ENCODE measurements at places on chromosomes 2 and 18.

GRCh38 chr2:160305081-160305750, 105.1 kb upstream of the ITGB6 start:
- no peak for DNase-seq

- DNase-seq, result no peak
Measured at GRCh38 chr2:236536727-236537398, 32.8 kb upstream of the ACKR3 start.

- no peak for DNase-seq
Measured at GRCh38 chr2:112630268-112630667, 15.5 kb upstream of the SLC20A1 start.

GRCh38 chr2:224360801-224361251, 41.1 kb downstream of the FAM124B start:
- DNase-seq, result no peak

GRCh38 chr2:96423828-96424227, 81.3 kb downstream of the NEURL3 start:
- no peak for DNase-seq

- DNase-seq, result no peak
Measured at GRCh38 chr2:150997702-150998440, 263.8 kb downstream of the RBM43 start.

DNA sequence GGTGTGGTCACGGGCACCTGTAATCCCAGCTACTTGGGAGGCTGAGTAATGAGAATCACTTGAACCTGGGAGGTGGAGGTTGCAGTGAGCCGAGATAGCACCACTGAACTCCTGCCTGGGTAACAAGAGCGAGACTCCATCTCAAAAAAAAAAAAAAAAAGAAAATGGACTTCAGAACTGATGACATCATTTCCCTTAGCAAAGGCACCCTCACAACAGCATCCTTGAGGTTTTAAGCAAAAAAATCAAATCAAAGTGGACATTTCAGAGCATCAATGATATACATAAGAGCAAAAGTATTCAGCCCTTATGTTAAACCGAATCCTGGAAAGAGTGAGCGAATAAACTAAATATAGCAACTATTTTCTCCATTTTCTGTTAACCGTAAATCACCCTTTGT, 45.3 kb downstream of the EPB41L3 start:
- DNase-seq, result no peak

DNA sequence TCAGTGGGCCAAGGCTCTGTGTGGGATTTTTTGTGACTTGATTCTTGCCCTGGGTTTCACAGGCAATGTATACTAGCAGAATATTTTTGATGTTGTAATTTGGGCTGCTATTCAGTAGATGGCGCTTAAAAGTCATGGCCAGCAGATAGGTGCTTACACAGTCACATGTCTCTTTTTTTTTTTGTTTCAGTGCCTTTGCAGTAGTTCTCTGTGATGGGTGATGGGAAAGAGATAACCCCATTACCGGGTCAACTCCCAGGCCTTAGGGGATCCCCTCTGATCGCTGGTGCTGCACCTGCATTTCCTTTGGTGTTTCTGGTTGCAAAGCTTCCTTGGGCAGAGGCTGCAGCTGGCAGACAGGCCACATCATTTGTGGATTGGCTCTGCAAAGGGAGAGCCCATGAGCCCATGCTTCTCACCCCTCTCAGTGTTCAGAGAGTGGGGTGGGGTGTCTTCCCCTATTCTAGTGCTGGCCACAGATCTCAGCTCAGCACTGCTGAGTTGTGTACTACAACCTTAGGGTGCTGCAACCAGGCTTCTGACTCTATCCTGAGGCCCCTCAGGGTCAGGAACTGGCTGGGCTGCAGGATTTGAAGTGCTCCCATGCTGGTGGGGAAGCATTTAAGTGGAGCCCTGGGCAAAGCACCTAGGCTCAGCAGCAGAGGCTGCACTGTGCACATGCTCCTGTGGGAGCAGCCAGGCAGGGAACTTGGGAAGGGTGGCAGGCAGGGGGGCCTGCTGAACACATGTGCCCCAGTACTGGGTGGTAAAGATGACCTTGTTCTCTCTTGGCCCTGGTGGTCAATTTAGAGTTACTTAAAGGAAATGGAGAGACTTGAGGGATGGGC, 219.8 kb upstream of the SPHKAP start:
- no peak for DNase-seq

DNA sequence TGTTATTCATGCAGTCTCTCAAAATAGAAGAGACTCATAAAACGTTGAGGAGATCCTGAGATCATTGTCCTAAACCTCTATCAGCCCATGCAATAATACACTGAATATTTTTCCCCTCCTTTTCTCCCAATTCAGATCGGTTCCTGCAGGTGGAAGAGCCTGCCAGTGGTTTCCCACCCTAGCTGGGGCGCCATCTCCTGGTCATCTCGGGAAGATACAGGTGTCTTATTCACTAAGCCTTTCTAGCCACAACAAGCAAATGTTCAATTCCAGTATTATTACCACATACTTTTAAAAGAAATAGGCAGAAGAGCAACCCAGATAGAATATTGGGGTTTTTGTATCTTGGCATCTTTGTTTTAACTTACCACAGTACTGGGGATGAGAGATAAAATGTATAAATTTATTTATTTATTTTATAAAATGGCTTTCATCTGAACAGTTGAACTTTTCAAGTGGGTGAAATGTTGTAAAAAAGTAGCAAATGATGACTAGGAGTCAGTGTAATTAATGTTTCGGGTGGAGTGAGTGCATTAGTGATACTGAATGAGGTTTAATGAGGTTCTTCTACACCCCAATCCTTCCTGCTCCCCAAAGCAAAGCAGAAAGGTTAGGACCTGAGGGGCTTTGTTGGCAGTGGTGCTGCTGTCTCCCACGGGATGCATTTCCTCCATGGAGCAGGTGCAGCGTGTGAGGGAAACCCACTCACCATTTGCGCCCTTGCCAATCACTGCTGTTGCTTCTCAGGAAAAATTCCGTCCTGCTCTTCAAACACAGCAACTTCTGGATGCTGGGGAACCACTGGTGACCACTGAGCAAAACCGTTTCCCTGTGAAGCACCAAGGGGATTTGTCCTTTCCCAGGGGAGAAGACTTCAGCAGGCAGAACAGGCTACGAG, 147.1 kb upstream of the FHL2 start:
- DNase-seq, result peak; percentile 72

- DNase-seq, result peak; percentile 27
Measured at GRCh38 chr2:8567469-8568260, 114.2 kb upstream of the ID2 start.

DNA sequence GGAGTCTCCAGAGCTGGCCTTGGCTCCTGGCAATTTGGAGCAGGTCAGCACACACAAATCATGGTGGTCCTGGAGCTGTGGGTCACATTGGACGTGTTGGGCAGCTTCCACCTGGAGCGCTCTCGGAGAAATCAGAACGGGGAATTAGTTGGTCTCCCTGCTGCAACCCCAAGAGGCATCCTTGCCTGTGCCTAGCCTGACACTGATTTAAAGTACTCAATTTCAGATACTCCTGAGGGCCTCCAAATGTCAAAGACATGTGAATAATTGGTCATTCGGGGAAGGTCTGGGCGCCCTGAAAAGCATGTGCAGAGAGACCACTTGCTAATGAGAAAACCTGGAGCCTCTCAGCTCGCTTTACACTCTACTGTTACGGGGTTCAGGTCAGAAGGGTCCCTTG, 145.5 kb upstream of the AGAP1 start:
- DNase-seq, result no peak

GRCh38 chr2:44275927-44276303, 635 bp downstream of the SLC3A1 start:
- no peak for DNase-seq

- no peak for DNase-seq
Measured at GRCh38 chr2:182072861-182073260, 87.2 kb downstream of the PPP1R1C start.

DNA sequence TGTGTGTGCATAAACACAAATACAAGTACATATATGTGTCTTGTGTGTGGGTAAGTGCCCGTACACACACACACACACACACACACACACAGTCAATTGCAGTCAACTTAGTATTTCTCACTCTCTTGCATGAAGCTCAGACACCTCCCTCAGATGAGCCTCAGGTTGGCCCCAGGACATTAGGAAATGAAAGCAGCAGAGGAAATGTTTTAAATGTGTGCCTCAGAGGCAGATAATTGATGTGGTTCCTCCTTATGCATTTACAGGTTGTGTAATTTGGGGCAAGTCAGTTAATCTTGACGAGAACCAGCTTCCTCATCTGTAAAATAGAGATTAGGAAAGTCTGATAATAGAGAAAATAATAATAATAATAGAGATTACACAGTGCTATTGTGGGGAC, 814.0 kb upstream of the ID2 start:
- DNase-seq, result no peak

DNA sequence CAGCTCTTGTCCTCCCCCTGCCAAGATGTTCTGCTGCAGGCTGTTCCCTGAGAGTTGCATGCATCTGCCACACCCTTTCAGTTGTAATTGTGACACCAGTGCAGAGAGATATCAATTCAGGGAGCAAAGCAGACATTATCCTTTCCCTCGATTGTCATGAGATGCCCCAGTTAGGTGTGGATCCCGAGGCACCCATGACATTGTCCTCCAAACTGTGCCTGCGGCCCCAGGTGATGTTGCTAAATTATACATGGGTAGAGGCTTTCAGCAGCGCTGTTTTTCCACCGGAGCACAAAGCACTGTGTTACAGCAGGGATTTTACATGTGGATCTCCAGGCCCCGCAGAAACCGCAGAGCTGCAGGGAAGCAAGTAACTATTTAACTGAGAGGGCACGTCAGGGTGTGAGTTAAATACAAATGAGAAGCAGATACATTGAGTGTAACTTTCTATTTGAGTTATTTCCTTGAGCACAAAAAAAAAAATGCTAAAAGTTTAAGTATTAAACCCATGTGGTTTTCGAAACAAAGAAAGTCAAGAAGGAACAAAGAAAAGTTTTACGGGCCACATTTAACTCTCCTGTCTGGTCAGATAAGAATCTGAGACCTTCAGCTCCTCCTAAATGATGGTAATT, 90.3 kb upstream of the BCL2L11 start:
- no peak for DNase-seq

- DNase-seq, result no peak
Measured at GRCh38 chr2:200411831-200412230, 98.0 kb downstream of the KCTD18 start.

DNA sequence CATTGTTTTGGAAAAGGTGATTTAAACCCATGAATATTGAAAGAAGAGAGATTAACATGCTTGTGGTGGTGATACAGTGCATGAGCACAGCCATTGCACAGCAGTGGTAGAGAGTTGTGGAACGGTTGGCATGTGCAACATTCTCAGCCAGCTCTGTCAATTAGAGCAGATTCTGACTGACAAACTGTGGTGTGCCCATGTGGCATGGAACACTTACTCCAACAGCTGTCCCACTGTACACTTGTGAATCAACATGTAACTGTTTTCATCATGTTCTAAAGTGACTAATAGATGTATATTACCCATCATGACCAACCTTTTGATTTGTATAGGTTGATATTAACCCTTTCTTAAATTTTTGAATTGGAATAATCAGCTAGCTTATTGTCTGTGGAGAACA, 55.6 kb downstream of the PKP4 start:
- DNase-seq, result no peak

GRCh38 chr2:18500333-18500732, 60.1 kb downstream of the RDH14 start:
- DNase-seq, result no peak

DNA sequence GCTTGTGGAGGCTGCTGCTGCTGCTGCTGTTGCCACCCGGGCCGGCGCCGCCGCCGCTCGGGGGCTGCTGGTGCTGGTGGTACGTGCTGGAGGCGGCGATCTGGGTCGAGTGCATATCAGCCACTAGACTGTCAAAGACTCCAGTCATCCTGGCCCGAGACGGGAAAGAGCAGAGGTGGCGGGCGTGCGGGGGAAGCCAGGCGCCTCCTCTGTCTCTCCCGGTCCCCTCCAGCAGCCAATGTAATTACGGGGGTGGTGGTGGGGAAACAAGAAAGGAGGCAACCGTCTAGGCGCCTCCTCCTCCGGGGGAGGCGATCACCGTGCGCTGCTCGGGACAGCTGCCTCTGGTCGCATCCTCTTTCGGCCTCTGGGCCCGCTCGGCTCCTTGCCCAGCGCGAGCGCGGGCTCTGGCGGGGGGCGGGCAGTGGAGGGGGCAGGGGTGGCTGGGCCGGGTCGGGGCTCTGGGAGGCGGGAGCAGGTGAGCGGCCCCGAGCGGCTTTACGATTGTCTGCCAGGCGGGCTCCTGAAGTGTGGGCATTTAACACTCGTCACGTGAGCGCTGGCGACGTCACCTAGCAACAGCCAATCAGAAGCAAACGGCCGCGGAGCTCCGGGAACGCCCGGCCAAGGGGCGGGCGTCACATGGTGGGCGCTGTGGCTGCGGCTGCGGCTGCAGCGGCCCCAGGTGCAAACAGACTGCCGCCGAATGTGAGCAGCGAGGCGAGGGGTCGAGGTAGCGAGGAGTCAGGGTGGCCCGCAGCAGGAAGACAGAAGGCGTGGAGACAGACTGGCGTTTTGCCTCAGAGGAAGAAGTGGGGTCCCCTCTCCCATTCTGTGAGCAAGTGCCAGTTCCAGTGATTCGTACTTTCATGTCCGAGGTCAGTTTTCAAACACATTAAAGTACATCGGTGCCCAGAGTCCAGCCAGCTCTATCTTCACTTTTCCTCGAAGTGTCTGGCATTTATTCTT, at the start of gene DLX2:
DLX2 (minus strand) TSS at position 510 of the 969 bp plus-strand sequence; CDS start at position 148, 362 bp downstream.
- DNase-seq, result no peak

GRCh38 chr2:119294671-119295070, 71.0 kb downstream of the STEAP3 start:
- no peak for DNase-seq

DNA sequence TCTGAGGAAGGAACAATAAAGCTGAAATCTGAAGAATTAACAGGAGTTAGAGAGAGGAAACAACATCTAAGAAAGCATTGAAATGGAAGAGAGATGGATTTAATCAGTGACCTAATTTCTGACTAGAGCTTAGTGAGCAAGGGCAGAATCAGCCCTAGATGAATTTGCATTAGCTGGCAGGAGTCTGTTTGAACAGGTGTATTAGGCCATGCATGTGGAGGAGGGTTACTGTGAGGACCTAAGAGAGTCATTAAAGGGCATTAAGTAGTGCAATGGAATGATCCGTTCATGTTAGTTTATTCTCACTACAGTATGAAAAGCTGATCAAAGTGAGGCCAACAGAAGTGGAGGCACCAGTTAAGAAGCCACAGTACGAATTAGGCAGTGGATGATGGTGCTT, 285.3 kb downstream of the GRB14 start:
- no peak for DNase-seq

GRCh38 chr18:48053881-48054816, 123.7 kb upstream of the SMAD2 start:
- DNase-seq, result peak; percentile 81

DNA sequence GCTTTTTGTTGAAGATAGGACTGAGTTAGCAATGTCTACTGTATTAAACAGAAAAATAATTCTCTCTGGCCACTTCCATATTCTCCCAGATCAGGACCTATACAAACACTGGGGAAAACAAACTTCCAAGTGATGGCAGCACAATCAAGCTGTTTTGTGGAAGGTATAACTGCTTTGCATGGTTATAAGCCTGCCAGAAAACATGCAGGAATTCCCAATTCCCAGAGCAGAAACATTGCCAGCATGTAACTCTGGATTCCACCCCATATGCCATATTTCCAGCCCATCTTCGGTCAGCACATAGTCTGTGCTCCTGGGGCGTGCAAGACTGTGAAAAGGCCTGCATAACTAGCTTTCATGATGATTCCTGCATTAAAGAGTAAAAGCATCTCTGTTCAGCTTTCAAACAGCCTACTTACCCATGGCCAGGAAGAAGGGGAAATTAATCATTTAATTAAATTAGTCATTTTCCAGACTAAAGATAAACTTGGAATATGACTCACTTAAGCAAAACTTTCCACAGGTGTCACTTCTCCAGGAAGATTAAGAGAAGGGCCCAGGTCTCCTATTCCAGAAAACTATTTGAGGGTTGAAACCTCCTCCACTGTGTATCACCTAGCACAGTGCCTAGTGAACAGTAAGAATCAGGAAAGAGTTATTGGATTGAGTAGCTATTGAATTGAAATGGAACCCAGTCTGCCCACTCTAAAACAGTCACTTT, 280.5 kb downstream of the NRXN1 start:
- DNase-seq, result no peak

All from ureter (tissue), 1 donor.